ENCODE measurements at places on chromosomes 11 and 22.
A peak's percentile ranks its signal among the peaks of the same experiment; 100 is the strongest.

GRCh38 chr11:67999201-67999629 lies 4.7 kb downstream of the UNC93B1 start:
- no peak for DNase-seq

- peak; percentile 39 for DNase-seq
These were observed 24.8 kb upstream of the RCE1 start for GRCh38 chr11:66818231-66818955.

DNA sequence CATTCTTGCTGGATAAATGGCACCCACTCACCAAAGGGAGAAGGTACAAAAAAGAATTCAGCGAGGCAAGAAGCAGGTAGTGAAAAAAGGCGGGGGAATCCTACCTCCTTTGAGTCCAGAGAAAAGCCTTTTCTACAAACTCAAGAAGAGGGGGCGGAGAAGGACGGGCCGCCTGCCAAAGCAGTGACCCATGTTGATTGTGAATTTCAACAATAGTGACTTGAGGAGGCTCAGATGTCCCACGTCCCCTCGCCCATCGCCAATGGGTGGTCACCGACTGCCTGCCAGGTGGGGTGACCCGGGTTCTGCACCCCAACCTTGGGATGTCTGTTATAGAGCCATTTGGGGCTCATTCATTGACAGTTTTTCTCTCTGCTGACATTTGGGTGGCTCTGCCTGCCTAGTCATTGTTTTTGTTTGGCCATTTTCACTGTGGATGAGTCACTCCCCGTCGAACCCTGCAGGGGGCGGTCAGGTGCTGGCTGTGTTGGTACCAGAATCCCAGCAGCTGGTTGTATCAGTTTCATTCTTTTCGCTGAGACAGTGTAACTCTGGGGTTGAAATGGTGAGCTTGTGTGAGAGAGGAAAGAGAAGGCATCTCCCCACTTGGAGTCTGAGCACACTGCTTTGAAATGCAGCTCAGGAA lies 163.4 kb upstream of the NCAM1 start:
- peak; percentile 78 for DNase-seq

DNA sequence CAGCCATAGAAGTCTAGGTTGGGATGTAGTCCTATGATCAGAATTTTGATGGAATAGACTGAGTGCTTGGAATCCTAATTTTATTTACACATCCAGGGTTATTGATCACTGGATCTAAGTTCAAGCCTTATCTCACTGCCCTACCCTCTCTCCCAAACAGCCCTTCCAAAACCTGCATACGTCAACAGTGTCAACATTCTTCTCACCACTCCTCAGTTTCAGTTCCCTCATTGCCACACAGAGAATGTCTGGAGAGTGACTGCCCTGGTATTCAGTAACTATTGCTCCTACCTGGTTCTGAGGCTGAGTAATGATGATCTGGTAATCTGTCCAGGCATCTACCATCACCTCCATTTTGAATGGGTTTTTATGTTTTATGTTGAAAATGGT lies 60.0 kb downstream of the GLYATL1 start:
- DNase-seq = no peak

GRCh38 chr11:17979770-17980371 lies 33.0 kb downstream of the SERGEF start:
- peak; percentile 70 for DNase-seq

DNA sequence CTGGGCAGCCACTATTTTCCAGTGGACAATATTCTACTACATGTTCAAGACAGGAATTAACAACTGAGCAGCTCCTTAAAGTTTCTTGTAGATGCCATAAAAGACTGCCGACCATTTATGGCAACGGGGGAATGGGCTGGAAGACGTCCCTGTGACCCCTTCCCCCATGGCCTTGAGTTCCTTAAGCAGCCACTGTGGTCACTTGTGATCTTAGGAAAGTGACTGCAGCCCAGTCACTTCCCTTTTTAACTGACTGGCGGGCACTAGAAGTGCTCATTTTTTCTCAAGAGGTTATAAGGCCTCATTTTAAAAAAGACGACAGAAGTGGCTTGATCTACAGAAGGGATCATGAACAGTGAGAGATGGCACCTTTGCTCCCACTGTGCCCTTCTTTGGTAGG lies 153.2 kb upstream of the NARS2 start:
- no peak for DNase-seq

DNA sequence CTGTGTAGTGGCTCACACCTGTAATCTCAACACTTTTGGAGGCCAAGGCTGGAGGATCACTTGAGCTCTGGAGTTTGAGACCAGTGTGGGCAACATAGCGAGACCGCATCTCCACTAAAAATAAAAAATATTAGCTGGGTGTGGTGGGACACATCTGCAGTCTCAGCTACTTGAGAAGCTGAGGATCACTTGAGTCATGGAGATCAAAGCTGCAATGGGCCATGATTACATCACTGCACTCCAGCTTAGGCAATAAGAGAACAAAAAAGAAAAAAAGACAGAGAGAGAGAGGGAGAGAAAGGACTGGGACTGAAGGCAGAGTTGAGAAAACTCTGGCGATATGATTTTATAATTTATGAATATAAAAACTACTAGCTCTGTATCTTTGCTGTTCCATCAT lies 473.1 kb downstream of the LRRC4C start:
- DNase-seq = no peak

GRCh38 chr11:32426819-32427615 lies 8.3 kb downstream of the WT1 start:
- no peak for DNase-seq

GRCh38 chr11:121448431-121448941 lies 3.6 kb upstream of the SORL1 start:
- no peak for DNase-seq

- DNase-seq = no peak
These were observed 195.1 kb downstream of the ETS1 start for GRCh38 chr11:128392259-128392658.

DNA sequence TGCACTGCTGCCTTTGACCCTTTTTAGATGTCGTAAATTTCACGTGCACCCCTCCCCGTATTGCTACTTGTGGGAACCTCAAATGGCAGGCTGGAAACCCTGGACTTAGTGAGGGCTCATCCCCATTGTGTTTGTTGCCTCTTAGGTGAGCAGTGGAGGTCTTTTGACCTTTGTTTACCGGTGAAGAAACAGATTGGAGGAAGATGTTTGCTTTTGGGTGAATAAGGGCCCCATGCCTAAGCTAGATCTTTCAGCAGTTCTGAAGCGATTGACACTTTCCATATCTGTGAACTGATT lies 782 bp downstream of the SMARCB1 start:
- no peak for DNase-seq

GRCh38 chr11:69744435-69744834 lies 30.7 kb downstream of the FGF4 start:
- no peak for DNase-seq

GRCh38 chr22:50308986-50309600 lies 1.6 kb upstream of the PLXNB2 start:
- no peak for DNase-seq

DNA sequence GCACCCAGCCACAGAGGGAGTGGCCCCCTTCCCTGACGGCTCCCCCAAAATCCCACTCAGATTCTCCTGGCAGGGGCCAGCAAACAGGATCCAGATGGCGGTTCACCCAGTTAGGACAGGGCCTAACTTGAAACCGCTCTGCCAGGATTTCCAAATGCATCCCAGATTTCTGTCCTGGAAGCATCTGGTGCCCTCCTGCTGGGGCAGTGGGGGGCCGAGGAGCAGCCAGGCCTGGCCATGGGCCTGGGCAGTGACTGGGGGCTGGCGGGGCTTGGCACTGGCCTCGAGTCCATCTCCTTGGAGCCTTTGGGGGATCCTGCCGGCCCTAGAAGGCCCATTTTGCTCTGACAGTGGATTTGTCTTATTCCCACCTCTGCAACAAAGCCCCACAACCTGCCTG lies 17.9 kb upstream of the EMID1 start:
- peak; percentile 30 for DNase-seq

- DNase-seq = no peak
These were observed 305.1 kb downstream of the CNTN5 start for GRCh38 chr11:99325847-99326246.

- peak; percentile 40 for DNase-seq
These were observed 13.0 kb upstream of the OR6A2 start for GRCh38 chr11:6812390-6813005.

GRCh38 chr11:37689951-37690350 lies 1091.9 kb upstream of the RAG2 start:
- DNase-seq = no peak

- DNase-seq = no peak
These were observed 704.1 kb upstream of the CCDC90B start for GRCh38 chr11:83990160-83990733.

DNA sequence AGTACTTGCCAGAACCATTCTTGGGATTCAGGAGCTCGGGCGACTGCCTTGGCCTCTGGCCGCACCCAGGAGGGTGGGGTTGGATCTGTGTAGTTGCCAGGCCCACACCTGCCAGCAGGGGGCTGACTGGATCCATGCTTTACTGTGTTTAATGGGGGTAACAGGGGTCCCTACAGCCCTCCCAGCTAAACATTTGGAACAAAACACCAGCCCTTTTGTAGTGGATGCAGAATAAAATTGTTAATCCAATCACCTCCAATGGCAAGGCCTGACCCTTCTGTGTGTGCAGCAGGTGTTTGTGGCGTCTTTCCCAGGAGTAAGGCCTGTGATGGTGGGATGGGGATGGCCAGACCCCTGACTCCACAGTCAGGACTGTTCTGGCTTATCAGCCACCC lies 22.5 kb downstream of the SUN2 start:
- DNase-seq = peak; percentile 86

GRCh38 chr11:5369789-5370188 lies 13.8 kb upstream of the OR51M1 start:
- no peak for DNase-seq

DNA sequence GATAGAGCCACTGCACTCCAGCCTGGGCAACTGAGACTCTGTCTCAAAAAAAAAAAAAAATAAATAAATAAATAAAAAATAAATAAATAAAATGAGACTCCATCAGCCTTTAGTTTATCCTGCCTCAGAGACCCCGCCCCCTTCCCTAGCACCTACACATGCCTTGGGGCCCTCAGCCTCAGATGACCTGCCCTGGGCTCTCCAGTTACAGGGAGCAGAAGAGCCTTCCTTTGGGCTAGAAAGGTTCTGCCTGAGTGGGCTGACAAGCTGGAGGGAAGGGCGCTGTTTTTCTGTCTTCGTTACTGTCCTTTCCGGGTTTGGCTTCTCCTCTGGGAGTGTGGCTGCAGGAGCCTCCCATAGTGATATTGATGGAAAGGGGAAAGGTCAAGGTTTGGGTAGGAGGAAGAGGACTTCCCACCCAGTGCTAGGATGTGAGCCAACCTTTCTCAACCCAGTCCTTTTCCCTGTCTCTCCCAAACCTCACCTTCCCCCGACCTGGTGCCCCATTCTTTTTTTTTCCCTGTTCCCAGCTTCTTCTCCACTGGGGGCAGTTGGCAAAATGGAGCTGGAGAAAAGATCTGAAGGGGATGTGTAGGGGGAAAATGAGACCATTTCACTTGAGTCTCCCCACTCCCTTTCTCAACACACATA lies 1.5 kb upstream of the SF3B2 start:
- DNase-seq = no peak

DNA sequence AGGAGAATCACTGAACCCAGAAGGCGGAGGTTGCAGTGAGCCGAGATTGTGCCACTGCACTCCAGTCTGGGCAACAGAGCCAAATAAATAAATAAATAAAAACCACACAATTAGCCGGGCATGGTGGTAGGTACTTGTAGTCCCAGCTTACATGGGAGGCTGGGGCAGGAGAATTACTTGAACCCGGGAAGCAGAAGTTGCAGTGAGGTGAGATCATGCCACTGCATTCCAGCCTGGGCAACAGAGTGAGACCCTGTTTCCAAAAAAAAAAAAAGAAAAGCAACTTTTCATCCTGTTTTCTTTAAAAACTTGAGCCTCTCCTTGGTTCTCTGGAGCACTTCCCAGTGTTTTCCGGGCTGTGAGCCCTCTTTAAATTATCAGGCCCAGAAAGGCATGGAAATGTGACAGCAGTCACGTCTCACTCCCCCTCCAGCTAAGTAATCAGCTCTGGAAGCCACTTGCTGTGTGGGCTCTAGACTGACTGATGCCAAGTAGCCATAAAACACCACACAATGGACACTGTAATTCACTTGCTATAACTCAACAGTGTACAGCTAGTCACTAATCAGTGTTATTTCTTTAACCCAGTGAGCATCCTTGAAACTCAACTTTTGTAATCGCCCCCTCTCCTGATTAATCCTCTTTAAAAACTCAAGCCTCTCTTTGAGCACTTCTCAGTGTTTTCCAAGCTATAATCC lies 13.0 kb upstream of the MCHR1 start:
- DNase-seq = no peak

DNA sequence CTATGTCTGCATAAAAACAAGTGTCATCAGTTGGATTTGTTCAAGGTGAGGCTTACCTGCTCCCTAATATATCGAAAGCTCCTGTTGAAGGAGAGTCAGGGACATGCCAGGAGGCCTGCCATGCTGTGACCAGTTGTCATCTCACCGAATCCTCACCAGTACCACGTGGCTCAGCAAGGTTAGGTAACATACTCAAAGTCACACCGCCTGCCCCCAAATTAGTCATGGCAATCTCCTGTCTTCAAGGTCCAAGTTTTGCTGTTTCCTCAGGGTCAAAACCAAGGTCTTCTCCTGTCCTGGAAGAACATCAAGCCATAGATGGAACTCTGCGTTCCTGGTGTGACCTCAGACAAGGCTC lies 67.8 kb downstream of the IGLL1 start:
- no peak for DNase-seq

DNA sequence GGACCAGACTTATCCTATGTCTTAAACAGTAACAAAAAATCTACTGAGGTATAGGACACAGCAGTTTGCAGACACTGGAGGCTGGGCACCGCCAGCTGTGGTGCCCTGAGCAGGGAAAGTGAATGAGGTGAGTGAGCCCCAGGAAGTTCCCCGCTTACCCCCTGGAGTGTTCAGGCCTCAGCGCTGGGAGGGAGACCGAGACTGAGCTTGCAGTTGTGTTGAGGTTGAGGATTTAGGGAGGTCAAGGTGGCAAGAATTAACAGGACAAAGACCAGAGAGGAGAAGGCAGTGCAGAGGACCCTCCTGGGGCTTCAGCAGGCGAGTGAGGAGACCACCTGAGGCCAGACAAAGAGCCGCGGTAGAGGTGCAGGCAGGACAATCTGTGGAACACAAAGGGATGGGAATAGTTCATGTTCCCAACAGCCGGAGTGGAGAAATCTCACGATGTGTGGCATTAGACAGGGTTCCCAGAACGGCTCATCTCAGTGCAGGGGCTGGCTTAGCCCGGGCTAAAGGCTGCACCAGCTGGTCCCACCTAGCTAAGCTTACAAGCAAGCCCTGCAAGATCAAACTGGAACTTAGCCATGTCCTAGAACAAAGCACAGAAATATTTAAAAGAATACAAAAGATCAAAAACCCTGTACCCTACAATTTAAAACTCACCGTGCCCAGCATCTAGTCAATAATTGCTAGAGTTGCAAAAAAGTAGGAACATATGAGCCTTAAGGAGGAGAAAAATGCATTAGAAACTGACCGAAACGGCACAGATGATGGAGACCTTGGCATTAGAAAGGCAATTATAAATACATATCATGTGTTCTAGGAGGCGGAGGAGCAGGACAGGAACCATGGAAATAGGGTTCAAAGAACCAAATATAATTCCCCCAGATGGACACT lies 47.4 kb upstream of the PITPNB start:
- peak; percentile 70 for DNase-seq

DNA sequence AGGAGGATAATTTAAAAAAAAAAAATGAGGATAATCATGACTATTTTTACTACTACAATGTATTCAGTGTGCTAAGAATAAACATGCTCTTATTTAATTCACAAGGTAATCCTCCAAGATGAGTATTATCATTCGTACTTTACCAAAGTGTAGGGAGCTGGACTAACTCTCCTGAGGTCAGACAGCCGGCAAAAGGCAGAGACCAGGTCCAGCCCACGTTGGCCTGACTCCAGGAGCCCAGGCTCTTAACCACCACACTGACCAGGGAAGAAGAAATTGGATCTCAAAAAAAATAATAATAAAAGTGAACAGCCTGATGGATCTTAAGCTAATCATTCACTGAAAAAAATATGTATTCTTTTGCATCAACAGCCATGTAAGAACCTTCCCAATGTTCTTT lies 25.2 kb downstream of the PLAAT3 start:
- no peak for DNase-seq

Data from D341Med (cell line).